Lower leg skin (tissue), 4 donors: ENCODE measurements at places on chromosomes 6 and 20. TPM values are rescaled to one million over a fixed set of nuclear protein-coding genes. Genes with fewer than 3 reads are reported as not detected.

Gene CDSN
- 651 TPM for total RNA-seq

GRCh38 chr6:130516604-130517003 is 150.8 kb downstream of the TMEM200A start:
- DNase-seq: no peak

- no peak for DNase-seq
Measured at GRCh38 chr6:137903933-137904821, 37.1 kb downstream of the TNFAIP3 start.

Gene COQ3
- 1.5 TPM for total RNA-seq

DNA sequence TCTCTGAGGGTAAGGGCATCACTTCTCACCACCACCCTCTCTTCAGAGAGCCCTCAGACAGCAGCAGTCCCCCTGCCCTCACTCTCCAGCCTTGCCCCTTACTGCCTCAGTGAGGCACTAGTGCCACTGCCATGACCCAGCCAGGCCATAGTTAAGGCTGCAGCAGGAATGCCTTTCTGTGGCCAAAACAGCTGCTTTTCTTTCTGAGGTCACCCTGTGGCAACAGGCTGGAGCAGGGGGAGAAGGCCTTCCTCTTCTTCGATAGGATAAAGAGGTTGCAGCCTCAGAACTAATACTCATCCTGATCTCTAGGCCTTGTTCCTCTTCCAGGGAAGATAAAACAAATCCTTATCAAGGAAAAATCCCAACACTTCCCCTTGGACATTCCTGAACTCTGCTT is 56.8 kb upstream of the ECI2 start:
- no peak for DNase-seq

DNA sequence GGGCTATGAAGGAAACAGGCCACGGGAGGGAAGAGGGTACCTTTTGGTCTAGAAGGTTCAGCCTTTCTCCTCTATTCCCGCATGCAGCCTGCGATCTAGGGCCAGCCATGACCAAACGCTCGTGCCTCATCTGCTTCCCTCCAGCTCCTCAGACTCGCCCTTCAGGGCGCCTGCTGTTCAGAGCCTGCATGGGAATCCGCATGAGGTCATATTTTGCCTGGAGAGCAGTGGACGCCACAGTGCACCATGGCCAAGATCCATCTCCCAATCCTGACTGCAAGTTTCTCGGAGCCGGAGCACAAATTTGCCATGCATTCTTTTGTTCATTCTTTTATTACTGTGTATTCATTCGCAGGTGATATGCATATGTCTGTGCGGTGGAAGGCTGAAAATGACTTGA is 608.1 kb downstream of the QKI start:
- no peak for DNase-seq

Gene GHRH
- not detected for total RNA-seq

GRCh38 chr6:14524319-14524718 is 406.7 kb downstream of the CD83 start:
- DNase-seq: peak; percentile 56

Gene MYBL2
- total RNA-seq: 1.2 TPM

DNA sequence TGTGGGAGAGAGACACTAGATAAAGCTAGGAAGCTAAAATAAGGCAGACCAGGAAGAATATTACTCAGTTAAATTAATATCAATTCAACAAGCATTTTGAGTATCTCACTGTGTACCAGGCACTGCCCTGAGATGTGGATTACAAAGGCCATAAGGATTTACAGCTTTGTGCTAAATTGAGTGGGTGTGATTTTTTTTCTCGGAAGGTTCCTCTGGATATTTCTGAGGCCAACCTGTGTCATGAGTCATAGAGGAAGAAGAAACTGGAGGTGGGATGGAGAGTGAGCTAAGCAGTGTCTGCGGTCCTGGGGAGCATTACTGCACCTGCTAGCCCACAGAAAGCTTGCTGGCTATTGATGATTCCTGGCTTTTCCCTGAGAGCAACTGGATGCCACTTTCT is 135.2 kb downstream of the RFPL4B start:
- DNase-seq: no peak

DNA sequence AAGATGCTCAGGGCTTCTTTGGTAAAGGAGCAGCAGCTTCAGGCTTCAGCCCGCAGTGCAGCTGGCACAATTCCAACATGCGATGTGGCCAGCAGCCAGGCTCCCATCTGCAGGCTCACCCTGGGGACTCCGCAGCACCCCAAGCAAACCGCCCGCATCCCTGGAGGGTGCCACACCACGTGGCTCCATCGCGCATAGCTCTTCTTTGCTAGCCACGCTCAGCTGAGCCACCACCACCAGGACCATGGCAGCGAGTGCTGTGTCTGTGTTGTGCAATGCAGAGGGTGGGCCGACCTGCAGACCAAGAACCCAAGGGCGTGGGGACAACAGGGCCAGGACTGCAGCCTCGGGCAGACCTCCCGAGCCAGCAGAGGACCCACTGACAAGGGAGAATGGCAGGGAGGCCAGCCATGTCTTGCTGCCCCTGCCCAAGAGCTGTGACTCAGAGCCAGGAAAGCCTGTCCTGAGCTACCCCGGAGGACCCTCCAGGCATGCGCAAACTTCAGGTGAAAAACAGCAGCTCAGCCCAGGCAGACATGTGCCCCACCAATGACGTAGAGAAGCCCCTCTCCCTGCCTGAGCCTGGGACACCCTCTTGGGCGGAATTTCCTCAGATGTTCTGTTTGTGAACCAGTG is 87.8 kb downstream of the GINS1 start:
- DNase-seq: no peak

DNA sequence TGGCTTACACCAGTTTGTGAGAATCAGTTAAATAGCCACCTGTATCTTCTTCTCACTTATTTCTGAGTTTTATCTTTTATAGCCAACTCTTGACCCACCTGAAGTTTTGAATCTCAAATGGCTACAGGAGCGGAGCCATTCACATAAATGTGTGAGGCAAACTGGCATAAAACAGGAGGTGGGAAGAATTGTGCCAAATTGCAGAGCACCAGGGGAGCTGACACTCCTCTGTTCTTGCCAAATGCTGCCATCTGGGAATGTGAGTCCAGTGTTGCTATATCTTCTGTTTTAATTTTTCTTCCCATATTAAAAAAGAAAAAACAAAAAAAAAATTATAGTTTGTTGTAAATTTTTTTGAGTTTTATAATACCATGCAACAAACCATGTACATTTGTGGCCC is 17.0 kb upstream of the RNF146 start:
- DNase-seq: no peak

Gene BNIP5
- total RNA-seq: not detected

DNA sequence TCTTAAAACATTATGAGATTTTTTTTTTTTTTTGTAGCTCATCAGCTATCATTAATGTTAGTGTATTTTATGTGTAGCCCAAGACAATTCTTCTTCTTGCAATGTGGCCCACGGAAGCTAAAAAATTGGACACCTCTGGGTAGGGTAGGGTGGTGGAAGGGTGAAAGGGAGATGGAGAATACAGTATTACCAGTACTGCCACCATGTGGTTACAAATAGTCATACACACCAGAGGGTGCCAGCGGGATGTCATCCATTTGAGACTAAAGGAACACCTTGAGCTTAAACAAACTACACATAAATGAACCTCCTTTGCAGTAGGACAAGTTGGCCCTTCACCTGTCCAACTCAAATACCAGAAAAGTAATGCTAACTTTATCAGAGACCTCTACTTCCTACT is 601.9 kb downstream of the HTR1B start:
- DNase-seq: no peak

DNA sequence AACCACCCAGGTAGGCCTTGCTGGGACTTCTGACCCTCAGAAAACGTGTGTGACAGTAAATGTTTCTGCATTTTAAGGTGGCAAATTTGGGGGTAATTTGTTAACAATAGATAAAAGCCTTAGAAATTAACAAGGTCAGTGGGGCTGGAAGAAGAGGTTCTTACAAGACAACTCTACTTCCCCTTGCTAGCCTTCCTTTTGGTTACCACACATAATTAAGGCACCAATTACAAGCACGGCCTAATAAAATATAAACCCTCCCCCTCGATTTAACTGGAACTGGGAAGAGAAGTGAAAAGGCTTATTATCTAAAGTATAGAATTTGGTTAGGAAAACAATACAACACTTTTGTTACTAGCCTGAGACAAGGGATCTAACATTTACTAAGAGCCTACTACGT is 38.8 kb downstream of the ELOVL5 start:
- no peak for DNase-seq

- no peak for DNase-seq
Measured at GRCh38 chr20:63602321-63602720, 24.6 kb downstream of the GMEB2 start.

GRCh38 chr6:3635482-3635881 is 116.0 kb downstream of the PXDC1 start:
- DNase-seq: no peak
